ENCODE measurements at places on chromosomes 3 and 15.

GRCh38 chr3:60304112-60304511 lies 947.1 kb downstream of the FHIT start:
- peak; percentile 90 for DNase-seq

- no peak for DNase-seq
Observed at GRCh38 chr3:160454995-160455394, 5.4 kb upstream of the TRIM59 start.

- no peak for DNase-seq
Observed at GRCh38 chr3:133588035-133588434, 14.5 kb downstream of the CDV3 start.

- no peak for DNase-seq
Observed at GRCh38 chr15:25990220-25990619, 127.1 kb upstream of the ATP10A start.

GRCh38 chr3:177133860-177134815 lies 63.1 kb downstream of the TBL1XR1 start:
- DNase-seq: peak; percentile 25

- DNase-seq: no peak
Observed at GRCh38 chr3:88617283-88617682, 467.5 kb downstream of the C3orf38 start.

GRCh38 chr3:30428251-30428650 lies 178.2 kb upstream of the TGFBR2 start:
- peak; percentile 72 for DNase-seq

DNA sequence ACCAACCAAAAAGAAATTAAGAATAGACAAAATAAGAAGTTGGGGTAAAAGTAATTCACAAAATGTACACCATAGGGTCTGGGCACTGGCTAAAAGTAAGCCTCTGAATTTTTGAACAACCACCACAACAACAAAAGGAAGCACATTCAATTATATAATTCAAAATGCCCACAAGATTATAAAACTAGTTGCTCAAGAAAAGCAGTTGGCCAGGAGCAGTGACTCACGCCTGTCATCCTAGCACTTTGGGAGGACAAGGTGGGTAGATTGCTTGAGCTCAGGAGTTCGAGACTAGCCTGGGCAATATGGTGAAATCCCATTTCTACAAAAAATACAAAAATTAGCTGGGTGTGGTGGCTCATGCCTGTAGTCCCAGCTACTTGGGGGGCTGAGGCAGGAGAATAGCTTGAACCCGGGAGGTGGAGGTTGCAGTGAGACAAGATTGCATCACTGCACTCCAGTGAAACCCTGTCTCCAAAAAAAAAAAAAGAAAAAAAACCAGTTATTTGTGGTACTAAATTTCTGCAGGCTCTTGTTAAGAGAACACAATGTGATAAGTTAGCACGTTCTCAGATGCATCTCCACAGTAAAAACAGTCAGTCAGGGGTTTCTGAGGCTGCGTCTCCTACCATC lies 6.6 kb upstream of the ATP11B start:
- DNase-seq: no peak

- peak; percentile 82 for DNase-seq
Observed at GRCh38 chr15:40941528-40942336, 11.5 kb upstream of the CHAC1 start.

GRCh38 chr15:93829115-93829870 lies 402.1 kb upstream of the MCTP2 start:
- DNase-seq: peak; percentile 93

GRCh38 chr15:27418726-27419125 lies 447.7 kb downstream of the GABRG3 start:
- DNase-seq: peak; percentile 39

DNA sequence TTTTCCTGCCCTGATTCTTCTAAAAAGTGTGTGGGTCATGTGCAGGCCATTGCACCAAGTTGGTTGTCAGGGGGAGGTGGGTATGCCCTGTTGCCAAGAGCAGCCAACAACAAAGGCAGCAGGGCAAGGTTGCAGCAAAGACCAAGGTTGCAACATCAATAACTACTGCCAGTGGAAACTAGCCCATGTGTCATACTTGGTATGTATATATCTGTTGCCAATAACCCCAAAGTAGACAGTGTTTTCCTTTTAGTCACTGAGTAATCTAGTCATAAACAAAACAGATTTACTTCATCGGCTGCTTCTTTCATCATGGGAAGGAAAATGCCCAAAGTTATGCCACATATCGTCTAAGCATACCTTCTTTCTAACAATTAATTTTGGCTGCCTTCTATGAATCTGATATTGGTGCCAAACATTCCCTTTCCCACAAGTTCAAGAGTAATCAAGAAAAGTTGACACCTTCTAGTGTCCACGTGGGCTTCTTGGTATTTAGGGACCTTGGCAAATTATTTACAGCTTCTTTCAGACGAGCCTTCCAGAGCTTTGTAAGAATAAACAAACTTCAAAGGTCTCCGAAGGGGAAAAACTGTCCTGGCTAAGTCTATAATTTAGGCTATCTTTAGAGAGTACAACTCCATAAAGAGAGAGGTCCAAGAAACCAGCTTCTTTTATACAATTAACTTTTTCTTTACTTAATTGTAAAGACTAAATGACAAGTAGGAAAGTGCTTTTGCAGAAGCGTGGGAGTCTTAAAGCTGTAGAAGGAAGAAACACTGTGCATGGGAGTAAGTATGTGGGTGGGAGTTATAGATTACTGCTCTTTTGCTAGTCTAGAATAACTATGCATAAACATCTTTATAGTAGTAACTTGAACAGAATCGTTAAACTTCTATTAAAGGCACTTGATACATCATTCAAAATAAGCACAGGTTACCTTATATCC lies 10.0 kb upstream of the MBNL1 start:
- peak; percentile 96 for DNase-seq

DNA sequence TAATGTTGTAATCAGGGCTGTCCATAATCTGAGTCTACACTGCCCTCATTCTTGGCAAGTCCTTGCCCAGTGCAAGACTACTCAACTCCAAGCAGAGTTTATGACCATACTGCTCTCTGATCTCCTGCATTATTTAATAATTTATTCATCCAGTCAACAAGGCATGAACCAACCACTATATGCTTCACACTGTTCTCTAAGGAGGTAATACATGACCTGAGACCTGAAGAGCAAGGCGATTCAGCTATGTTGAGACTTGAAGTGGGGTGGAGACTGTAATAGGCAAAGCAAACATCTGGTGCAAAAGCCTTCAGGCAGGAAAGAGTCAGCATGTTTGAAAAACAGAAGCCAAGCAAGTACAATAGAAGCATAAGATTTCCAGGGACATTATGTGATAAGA lies 1362.8 kb downstream of the ROBO2 start:
- no peak for DNase-seq

GRCh38 chr15:99930696-99931095 lies 197.5 kb upstream of the LYSMD4 start:
- no peak for DNase-seq

DNA sequence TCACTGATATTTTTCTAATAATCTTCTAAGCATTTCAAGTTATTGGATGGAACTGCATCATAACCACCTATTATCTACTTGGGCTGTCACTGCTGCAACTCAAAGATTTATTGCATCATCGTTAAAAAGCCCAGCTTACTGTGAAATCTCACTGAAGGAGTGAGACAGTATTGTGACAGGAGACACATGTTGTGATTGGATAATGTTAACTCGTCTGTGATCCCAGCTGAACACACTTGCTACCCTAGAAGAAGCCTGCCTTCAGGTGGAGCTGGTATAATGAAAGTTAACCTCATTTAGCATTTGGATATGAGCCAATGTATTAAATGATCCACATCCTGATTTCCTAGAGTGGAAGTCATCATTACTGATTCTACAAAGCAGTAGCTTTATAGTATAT lies 138.1 kb downstream of the MAP2K5 start:
- peak; percentile 24 for DNase-seq

- DNase-seq: peak; percentile 96
Observed at GRCh38 chr15:52143873-52144272, 31.3 kb upstream of the BCL2L10 start.

GRCh38 chr3:197343656-197344408 lies 45.4 kb upstream of the DLG1 start:
- no peak for DNase-seq

GRCh38 chr3:117666325-117666724 lies 956.7 kb downstream of the TUSC7 start:
- DNase-seq: no peak

DNA sequence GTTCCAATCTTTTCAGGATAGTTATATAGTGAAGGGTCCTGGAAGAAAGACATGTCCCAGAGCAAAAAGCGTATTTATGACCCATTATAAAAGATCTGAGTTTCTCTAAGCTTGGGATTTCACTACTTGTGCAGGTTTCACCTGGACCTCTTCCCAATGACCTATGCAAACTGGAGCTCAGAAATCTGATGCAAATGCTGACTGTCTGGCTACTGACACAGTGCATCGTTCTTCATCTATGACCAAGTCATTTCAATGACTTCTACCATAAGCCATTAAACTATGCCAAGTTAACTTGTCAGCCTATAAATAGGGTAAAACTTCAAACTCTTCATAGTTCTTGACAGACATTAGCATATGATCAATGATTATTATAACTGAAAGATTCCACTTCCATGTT lies 11.1 kb downstream of the STAG1 start:
- DNase-seq: no peak

- DNase-seq: no peak
Observed at GRCh38 chr3:163011596-163011995, 1515.0 kb downstream of the OTOL1 start.

- peak; percentile 67 for DNase-seq
Observed at GRCh38 chr3:194267744-194268653, 83.1 kb downstream of the CPN2 start.

DNA sequence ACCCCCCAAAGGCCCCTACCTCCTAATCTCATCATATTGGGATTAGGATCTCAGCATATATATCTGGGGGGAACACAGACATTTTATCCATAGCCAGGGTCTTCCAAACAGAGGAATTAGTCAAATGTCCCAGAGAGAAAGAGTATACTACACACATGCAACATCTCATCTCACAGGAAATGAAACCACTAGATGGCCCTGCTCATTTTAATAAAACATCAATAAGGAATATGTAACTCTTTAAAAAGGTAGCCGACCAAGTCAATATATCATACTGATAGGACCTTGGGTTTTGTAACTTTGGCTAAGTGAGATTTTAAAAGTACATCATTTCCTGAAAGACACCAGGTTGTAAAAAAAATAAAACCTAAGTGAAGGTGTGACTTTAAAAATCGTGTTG lies 45.6 kb upstream of the THSD4 start:
- no peak for DNase-seq

GRCh38 chr3:59867185-59868002 lies 817.6 kb upstream of the CFAP20DC start:
- DNase-seq: no peak

Measured in fibroblast of skin of right quadriceps (primary cell).